Left forelimb (tissue), 1 donor: ENCODE measurements at places on chromosomes 2 and 18.
A peak's percentile ranks its signal among the peaks of the same experiment; 100 is the strongest.

- no peak for DNase-seq
Observed at GRCh38 chr2:195535911-195536522, 121.0 kb upstream of the SLC39A10 start.

DNA sequence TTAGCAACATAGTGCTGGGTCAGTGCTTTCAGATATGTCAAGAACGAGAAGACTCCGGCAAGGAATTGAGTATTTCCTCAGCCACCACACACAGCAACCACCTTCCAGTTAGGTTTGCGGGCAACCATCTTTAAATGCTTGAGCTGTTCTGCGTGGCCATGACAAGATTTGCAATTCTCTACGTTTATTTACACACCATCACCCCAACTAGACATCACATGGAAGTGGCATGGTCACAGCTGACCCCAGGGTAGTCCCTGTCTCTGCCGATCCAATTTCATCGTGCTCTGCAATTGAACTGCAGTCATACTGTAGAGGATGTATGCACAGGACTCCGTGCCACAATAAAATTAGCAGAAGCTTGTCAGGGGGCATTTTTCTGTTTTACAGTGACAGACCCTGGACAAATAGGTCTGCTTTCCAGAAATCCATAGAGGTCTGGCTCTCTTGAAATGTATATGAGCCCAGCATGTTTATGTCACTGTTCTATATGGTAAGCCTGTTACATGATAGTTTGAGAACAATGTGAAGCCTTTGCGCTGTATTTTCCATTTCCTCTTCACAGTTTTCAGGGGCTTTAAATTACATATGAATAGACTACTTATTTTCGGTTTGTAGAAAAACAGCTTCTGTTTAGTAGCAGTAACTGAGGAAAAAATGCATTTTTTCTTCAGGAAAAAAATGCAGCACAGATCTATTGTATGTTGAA is 605.2 kb downstream of the NR4A2 start:
- no peak for DNase-seq

- DNase-seq: no peak
Observed at GRCh38 chr2:221753401-221753800, 181.3 kb upstream of the EPHA4 start.

DNA sequence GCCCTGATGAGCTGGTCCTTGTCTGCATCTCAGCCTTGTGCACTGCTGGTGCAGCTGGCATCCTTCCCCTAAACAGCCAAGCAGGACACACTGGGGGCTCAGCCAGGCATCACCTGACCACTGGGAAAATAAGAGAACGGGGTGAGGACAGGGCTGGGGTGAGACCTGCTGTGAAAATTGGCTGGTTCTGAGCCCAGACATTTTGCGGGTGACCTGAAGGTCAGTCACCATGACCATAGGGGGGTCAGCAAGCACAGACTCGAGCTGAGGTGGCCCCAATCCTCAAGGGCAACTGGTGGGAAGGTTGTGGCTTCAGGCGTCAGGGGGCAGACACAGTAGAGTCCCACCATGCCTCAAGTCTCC is 144.9 kb upstream of the TWIST2 start:
- DNase-seq: no peak

DNA sequence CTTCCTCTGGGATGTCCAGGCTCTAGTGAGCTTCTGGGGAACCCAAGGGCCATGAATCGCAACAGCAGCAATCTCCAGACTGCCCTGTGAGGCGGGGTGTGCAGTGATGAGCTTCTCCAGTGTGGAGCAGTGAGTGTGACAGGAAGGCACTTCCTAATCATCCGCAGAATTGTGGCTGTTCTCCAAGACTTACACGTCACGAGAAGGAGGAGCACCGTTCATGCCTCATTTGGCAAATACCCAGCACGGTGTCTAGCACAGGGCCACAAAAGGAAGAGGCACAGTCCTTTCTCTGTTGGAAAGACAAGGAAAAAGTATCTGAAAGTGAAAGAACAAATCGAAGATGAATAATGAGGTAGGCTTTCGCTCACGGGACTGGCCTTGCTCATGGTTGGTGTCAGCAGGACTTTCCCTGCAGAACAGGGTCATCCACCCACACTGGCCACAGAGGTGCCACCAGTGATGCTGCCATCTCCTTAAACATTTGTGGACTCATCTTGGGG is 125.1 kb upstream of the HAAO start:
- DNase-seq: no peak

- no peak for DNase-seq
Observed at GRCh38 chr18:50638884-50639420, 79.1 kb downstream of the MAPK4 start.

GRCh38 chr18:49055754-49056172 is 105.0 kb upstream of the SMAD7 start:
- DNase-seq: no peak

DNA sequence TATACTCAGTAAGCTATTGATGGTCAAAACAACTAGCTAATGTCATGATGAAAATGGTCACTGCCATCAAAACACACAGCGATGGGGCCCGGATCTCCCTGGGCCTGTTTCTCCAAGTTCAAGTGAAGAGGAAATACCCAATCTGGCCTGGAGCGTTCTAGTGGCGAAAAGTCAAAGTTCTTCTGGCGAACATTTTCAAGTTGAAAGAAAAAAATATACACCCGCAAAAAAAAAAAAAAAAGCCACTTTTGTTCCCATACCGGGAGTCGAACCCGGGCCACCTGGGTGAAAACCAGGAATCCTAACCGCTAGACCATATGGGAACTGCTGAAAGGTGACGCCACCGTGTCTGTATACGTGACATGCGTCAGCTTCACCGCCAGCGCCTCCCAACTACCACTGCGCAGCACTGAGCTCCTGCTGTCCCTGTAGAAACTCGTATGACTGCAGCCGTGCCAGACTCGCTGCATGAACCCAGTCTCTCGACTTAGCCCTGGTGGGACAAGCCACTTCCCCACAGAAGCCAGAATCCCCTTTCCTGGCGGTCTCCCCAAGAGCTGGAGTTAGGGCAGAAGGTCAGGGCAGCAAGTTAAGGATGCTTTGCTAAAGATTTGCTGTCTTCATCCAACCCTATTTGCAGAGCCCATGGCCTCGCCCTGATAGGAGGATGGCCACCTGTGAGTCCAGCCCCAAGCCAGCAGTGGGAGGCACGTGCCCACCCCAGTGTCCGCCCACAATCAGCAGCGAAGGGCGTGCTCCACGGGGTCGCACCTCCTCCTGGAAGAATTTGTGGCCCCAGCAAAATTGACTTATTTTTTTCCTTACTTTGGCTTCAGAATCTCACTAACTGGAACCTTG is 5.6 kb upstream of the IMP4 start:
- peak; percentile 94 for DNase-seq

DNA sequence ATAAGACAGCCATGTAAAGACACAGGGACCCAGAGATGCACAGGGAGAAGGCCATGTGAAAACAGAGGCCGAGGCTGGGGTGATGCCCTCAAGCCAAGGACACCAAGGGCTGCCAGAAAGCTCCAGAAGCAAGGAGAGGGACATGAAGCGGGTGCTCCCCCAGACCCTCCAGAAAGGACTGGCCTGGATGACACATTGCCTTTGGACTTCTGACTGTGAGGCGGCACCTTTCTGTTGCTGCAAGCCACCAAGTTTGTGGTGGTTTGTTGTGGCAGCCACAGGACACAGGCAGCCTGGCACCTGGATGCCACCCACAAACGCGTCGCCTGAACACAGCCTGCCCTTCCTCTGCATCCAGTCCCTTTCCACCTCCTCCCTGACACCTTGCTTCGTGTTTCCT is 67.1 kb downstream of the RHOB start:
- no peak for DNase-seq

DNA sequence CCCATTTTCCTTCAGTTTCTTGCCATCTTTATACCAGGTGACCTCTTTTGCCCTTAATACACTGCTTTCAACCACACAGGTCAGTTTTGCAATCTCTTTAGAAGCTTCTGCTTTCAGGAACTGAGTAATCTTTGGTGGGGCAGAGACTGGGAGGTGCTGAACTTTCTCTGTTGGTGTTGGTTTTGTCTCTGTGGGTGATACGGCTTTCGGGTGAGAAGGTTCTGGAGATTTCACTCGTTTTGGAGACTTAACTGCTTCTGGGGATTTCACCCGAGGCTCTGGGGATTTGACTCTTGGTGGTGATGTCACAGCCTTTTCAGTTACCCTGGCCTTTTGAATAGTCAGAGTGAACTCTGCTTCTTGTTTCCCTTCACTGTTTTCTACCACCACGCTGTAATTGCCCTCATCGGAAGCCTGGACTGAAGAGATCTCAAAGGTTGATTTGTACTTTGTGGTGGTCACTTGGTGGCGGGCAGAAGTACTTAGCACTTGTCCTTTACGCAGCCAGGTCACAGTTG is 50.4 kb downstream of the PLEKHA3 start:
- no peak for DNase-seq

- no peak for DNase-seq
Observed at GRCh38 chr2:172586245-172586891, 30.5 kb downstream of the PDK1 start.

DNA sequence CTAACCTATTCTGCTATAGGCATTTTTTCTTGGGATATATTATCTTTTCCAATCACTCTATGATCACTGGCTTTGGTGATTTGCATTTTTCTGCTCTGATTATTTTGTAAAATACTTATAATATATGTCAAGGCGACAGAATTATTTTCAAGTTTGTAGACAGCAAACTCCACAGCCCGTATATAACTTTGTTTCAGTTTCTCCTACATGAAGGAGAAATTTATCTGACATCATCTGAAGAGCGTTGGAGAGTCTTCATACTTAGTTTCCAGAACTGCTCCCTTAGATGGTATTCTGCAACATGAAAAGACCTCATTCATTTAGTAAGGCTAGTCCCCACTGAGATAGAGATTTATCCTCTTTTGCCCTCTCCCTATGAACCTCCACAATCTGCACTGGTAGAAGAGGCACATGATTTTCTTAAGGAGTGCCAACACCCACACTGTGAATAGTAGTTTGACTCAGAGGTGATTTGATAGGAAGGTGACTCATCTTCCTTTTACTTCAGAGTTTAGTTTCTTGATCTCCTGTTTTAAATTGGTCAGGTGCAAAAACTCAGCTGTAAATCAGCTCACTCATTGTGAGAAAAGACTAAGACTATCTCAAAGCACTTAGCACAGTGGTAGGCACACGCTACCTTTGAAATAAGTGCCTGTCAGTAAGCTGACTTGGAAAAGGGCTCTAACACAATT is 1848.6 kb upstream of the CELF4 start:
- DNase-seq: no peak

GRCh38 chr2:34365932-34366331 is 766.8 kb upstream of the FAM98A start:
- no peak for DNase-seq

DNA sequence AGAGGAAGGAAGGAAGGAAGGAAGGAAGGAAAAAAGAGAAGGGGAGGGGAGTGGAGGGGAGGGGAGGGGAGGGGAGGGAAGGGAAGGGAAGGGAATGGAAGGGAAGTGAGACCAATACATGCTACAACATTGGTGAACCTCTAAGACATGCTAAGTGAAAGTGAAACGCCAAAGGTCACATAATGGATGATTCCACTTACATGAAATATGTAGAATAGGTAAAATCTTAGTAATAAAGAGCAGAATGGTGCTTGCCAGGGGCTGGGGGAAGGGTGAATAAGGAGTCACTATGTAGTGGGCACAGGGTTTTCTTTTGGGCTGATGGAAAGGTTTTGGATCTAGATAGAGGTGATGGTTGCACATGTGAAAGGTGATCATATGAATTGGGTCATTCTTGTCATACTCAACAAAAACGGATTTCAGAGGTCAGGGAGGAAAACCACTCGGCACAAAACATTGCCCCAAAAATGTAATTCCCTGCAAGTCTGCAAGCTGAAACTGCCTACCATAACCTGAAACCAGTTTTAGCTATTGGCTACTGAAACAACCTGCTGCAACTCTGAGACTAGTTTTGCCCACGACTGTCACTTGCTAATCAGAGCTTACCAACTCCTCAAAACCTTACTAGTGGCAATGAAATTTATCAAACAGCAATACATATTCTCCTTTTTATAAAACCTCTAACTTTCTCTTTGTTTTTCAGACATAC is 59.2 kb downstream of the CCDC141 start:
- DNase-seq: no peak

GRCh38 chr18:58640891-58641610 is 12.2 kb upstream of the ALPK2 start:
- DNase-seq: no peak

DNA sequence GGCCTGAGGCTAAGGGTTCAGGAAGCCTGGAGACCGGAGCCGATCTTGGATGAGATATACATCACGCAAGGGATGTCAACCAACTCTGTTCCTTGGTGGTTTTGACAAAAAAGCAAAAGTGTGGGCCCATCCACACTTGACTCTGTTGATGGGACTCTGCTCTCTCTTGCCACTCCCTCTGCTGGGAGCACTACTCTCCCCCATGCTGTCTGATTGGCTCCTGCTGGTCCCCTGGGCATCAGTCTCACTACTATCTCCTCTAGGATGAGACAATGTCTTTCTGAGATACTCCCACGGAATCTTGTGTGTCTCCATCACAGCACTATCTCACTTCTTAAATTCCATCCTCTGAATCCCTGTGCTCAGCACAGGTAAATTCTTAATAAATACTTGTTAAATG is 56.8 kb upstream of the DNMT3A start:
- DNase-seq: no peak

DNA sequence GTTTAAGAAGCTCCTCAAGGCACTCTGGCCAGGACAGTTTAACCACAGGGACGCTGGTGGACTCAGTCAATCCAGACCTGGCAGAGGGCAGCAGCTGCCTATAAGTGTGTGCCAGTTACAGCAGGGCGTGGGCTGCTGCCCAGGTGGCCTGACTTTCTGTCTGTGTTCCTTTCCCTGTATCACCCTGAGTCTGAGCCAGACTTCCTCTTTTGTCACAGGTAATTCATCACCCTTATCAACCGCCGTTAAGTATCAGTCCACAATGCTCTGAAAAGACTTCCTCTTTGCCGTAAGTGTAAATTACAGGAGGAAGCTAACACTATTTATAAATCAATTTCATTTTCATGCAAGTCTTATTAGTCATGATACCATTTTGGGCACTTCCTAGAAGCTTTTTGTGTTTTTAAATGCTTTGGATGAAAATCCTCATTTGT is 7.0 kb downstream of the LPIN1 start:
- DNase-seq: no peak

DNA sequence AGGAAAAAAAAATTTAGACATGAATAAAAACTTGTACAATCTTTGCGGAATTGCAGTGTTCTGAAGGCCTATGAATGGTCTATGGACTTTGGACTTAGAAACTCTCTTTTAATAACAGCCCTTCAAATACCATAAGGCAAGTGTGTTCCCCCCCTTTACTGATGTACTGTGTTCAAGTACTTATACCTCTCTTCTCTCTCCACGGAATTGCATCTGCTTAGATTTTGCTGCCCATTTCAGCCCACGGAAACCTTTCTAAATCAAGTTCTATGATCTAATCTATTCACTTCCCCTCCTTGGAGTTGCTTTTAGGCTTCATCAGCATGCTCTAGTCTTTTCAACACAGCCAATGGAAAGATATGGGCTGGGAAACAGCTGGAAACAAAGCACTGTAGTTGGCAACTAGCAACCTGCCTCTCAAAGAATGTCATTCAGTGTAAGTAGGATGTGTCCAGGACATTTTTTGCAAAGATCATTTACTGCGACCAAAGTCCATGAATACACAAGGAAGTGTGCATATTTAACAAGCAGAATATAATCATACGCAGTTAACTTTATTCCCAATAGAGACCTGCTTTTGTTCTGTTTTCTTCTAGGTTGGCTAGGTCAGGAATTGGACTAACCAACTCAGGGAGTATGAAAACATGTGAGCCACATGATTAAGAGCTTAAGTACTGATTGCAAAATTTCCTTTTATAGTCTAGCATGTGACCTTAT is 58.0 kb downstream of the SLC40A1 start:
- no peak for DNase-seq

GRCh38 chr2:227395556-227395955 is 7.8 kb upstream of the SCYGR1 start:
- no peak for DNase-seq

- DNase-seq: no peak
Observed at GRCh38 chr2:105187531-105187930, 54.0 kb upstream of the GPR45 start.
